ENCODE measurements at places on chromosomes 16 and 17.

DNA sequence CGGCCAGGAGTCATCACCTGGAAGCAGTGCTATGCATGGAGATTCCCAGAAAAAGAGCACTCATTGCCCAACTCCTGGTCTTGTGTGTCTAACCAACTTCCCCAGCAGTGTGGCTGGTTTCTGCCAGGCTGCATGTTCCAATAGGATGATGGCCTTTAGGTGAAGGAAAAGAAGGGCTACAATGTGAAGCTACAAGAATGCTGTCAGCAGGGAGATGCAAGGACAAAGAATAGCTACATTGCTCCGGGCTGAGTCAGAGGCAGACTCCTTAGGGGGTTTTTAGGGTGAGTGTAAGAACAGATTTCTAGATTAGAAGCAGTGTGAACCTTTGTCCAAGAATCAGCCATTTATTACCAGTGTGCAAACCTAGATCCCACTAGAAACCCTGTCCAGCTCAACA is 63.0 kb upstream of the DNAH9 start:
- no peak for DNase-seq

DNA sequence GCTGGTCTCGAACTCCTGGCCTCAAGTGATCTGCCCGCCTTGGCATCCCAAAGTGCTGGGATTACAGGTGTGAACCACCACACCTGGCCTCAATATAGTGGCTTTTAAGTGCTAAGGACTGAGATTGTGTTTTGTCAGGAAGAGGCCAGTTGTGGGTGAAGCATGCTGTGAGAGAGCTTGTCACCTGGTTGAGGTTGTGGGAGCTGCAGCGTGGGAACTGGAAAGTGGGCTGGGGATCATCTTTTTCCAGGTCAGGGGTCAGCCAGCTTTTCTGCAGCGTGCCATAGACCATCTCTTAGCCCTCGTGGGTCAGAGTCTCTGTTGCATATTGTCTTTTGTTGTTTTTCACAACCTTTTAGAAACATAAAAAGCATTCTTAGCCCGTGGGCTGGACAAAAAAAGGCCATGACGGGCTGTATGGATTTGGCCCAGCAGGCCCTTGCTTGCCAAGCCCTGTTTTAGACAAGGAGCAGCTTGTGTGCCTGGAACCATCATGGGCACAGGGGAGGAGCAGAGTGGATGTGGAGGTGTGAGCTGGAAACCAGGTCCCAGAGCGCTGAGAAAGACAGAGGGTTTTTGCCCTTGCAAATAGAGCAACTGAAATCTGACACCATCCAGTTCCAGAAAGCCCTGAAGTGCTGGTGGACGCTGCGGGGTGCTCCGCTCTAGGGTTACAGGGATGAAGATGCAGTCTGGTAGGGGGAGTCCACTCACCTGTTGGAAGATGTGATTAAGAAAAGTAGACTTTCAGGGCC is 5.5 kb downstream of the BIRC5 start:
- DNase-seq = no peak

GRCh38 chr16:1082952-1083675 is 10.6 kb downstream of the SSTR5 start:
- no peak for DNase-seq

DNA sequence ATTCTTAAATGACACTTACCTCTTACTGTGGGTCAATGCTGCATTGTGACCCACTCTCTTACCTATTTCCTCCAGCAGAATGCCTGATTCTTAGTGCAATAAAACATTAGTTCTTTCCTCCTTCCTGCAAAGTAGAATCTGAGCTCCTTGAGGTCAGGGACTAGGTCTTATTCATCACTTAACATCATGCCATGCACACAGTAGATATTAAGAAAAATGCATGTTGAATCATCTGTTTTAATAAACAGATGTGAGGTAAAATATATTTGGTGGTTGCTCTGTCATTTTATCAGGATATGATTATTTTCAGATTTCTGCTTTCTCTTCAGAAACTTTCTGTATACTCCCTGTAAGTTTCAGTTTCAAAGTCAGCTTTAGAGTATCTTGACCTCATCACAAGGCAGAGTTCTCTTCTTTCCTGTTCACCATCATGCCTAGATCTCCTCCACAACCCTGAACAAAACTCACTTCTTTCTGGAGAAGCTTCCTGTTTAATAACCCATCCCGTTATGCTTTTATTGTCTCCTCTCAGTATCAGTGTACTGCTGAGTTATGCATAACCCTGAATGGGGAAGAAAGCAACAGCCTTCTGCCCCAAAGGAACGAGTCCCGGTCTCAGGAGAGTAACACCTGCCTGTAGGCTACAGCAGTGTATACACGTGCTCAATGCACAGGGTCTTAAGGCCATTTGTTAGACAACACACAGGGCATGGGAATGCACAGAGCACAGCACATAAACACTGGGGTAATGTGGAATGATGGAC is 30.3 kb upstream of the SUPT4H1 start:
- no peak for DNase-seq

DNA sequence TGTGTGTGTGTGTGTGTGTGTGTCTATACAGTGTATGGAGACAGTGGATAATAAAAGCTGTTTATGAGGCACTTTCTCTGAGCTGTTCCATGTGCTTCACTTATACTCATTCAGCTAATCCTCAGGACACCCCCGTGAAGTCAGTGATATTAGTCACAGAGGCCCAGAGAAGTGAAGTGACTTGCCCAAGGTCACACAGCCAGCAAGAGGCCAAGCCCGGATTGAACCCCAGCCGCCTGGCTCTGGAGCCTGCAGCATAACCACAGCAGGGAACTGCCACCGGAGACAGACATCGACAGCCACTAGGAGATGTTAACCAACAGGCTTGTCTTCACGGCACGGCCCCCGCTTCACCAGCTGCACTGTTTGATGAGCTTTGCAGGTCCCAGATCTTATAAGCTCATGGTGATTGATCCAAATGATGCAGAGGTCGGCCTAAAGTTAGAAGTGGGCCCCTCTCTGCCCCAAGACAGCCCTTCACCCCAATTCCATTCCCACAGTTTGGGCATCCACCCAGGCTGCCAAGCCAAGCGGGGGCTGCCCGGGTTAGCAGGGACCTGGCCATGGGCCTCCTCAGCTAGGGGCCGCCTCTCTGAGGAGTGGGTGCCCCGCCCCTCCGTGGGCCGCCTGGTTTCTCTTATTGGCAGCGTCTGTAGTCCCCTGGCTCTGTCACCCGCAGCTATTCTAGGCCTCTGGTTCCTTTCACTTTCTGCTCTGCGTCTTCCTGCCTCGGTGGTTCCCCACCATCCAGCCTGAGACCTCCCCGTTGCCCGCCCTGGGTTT is 30.9 kb downstream of the SOCS1 start:
- peak; percentile 88 for DNase-seq

GRCh38 chr17:48427598-48427997 is 2.4 kb downstream of the SKAP1 start:
- DNase-seq = no peak

DNA sequence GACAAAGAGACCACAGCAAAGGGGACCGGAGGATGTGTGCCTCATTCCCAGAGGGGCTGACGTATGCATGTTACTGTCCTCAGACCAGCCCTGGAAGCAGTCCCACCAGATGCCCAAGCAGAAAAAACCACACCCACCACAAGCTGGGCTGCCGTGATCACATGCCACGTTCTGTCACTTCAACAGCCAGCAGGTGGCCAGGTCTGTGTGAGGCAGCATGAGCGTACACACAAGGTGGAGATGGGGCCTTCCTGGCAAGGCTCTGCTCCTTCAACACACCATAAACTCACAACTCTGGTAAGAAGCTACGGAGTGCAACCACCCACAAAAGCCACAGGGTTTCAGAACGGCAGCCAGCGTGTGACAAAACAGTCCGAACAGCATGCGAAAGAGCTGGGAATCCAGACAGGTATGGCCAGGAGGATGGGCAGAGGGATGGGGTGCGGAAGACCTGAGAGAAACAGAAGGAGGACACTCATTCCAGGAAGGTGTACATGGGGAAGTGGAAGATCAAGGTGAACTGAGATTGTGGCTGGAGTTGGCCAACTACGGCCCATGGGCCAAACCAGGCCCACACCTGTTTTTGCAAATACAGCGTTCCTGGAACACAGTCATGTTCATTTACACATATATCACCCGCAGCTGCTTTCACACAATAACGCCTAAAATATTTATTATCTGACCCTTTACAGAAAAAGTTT is 27.9 kb downstream of the MBTPS1 start:
- peak; percentile 54 for DNase-seq

GRCh38 chr17:19317359-19318095 is 45.0 kb downstream of the B9D1 start:
- DNase-seq = peak; percentile 65

DNA sequence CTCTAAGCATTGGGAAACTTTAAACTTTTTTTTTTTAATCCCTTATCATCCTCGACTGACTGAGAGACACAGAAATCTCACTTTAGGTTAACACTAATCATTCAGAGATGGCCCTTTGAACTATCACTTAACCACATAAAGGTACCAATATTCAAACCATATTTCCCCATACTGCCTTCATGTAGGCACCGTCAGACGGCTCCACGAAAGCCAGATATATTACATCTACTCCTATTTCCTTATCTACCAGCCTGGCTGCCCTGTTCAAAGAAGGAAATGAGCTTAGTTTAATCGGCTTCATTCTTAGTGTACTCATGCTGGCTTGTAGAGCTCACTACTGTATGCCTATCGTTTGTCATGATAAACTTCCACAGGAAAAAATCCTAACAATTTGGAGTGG is 270.9 kb downstream of the CEP112 start:
- no peak for DNase-seq

DNA sequence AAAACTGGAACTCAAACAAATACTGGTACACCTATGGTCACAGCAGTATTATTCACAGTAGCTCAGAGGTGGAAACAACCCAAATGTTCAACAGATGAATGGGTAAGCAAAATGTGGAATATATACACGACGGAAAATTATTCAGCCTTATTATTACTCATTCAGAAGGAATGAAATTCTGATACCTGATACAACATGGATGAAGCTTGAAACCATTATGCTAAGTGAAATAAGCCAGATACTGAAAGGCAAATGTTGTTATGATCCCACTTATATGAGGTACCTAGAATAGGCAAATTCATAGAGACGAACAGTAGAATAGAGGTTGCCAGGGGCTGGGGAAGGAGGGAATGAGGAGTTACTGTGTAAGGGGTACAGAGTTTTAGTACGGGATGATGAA is 27.1 kb upstream of the MYLK3 start:
- DNase-seq = no peak

DNA sequence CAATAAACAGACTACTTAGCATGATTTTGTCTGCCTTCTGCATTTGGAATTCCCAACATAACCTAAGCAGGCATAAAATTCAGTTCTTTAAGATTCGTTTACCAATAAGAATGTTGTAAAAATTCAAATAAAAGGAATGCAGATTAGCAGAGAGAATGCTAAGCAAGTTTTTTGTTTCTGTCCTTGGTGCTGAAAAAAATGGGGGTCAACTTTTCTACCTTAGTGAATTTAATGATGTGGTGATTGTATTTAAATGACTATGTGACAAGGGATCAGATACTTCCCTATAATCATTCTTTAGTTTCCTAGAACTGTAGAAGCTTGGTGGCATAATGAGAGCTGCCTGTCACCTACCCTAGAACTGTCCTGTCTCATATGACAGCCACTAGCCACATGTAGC is 159.5 kb downstream of the RBFOX1 start:
- DNase-seq = no peak

- DNase-seq = no peak
Measured at GRCh38 chr17:29723278-29724047, 100.8 kb upstream of the CORO6 start.

DNA sequence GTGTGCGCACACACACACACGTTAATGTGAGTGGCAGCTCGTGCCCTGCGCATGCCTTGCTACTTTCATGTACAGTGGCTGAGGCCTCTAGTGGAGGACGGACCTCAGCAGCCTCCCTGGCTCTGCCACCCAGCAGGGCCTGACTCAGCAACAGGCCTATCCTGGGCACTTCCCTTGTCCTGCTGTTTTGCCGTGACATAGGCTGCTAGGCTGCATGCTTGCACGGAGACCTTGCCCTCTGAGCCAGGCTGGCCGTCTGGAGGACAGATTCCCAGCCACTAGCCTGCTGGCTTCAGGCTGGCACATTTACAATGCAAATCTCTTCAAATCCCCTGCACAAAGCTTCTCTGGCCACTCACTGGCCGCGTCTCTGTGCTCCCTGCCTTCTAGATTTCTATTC is 9.5 kb downstream of the RNF213 start:
- no peak for DNase-seq

DNA sequence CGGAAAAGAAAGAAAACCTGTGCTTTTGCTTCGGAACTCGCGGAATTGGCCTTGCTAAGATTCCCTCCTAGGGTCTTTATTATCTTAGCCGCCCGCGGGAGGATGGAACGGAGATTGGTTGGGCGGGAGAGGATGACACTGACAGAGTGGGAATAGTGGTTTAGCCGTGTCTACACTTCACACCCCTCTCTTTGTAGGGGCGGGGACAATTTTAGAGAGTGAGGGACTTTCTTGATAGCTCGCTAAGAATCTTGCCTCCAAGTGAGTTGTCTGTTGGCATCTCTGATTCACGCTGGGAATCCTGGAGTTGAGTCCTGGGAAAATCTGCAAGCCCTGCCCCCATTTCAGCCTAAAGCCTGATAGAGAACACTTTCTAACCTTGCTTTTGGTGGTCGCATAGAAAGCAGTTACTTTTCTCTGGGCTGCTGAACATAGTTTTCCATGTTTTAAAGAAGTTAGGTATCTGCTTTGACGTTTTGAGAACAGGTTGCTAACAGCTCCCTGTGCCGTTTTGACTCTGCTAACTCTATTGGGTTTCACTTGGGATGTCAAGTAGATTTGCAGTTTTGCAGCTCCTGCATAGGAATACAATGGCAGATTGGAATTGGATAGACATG is 697 bp downstream of the NOL11 start:
- no peak for DNase-seq

GRCh38 chr16:2328428-2328827 is 12.1 kb downstream of the ABCA3 start:
- no peak for DNase-seq

DNA sequence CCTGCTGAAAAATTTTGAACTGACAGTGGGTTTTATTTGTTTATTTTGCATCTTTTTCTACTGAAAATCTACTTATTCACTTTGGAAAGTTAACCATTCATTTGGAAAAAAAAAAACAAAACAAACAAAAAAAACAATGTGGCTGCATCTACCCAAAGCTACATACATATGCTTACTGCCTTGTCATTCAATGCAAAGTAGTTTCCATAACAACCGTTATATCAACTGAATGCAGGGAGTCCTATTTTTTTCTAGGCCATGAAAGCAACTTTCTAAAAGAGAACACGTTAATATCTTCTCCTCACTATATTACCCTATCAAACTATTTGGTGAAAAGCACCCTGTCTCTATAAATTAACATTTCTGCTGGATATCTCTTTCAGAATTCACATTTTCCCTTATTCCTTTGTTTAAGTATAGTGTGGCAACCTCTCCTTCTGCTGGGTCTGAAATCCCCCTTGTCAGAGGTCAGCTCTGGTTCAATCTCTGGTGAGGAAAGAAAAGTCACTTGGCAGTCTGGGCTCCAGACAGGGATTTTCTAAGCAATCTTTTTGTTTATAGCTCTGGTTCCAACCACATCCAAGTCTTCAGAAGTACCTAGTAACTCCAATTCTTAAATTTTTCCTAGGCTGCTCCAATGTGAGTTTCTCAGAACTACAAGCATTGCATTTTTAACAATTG is 528.4 kb upstream of the TOM1L1 start:
- no peak for DNase-seq

DNA sequence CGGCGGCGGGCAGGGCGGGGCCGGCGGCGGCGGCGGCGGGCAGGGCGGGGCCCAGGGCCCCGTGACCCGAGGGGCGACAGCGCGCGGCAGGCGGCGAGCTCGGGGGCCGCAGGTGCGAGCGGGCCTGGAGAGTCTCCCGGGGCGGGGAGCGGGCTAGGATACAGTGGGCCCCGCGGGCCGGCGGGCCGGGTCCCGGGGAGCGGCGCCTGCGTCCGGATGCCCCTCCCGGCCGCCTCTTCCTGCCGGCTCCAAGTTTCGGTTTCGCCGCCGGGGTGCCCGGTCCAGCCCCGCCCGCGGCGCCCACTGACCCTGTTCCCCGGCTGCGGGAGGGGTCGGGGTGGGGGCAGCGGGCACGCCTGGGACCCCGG is at the start of gene RNF213:
Gene RNF213, plus strand, starts transcription at position 62 of the 368 bp plus-strand sequence. CDS start 2,830 bp downstream, outside the sequence.
- DNase-seq = no peak

Measured in GM18507 (cell line).